Stimulated activated CD8-positive, alpha-beta memory T cell treated with anti-CD3 and anti-CD28 coated beads, Interleukin-15, amount 100 ng/mL, for 4 hours (primary cell): ENCODE measurements at places on chromosomes 3 and 15.
A peak's percentile ranks its signal among the peaks of the same experiment; 100 is the strongest.

GRCh38 chr3:44680921-44681455 is 31.5 kb upstream of the ZNF502 start:
- DNase-seq, result no peak

DNA sequence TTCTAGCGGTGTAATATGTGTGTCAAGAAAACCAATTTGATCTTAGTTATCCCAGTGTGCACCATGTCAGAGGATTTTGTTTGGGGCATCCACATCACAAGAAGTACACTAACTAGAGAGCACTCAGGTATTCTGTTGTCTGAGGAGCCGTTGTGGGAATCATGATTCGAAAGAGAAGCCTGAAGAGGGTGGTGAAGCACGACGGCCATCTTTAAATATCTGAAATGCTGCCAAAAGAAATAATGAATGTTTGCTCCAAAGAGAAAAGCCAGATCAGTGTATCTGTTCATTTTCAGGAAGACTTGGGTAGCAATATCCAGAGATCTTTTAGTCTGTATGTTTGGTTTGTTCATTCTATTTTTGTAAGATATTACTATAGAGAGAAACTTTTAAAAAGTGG is 180.7 kb downstream of the KLHL25 start:
- no peak for DNase-seq

DNA sequence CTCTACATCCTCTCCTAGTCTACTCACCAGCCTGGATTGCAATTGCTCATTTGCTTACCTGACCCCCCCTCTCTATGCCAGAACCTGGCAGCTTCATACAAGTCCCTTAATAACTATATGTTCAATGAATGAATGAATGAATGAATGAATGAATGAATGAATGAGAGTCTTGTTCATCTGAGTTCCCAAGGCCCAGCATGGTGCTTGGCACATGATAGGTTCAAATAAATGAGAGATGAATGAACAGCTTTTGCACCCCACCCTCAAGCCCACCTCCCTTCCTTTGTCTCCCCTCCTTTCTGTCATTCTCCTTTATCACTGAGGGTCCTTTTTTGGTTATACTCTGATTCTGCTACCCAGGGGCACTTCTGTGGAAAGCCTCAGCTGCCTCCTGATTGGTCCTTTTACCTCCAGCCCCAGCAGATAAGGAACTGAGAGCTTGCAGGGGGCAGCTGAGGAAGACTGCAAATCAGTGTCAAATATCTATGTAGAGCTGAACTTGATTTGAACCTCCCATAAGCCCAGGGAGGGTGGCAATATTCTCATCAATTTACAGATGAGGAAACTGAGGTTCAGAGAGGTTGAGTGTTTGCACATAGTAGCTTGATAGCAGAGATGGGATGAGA is 54.1 kb upstream of the CHRNB4 start:
- DNase-seq, result no peak

- no peak for DNase-seq
Measured at GRCh38 chr15:97174886-97175540, 785.5 kb upstream of the ARRDC4 start.

GRCh38 chr15:45521596-45522327 is 793 bp downstream of the SLC30A4 start:
- no peak for DNase-seq

GRCh38 chr15:75043509-75044257 is 20.3 kb downstream of the PPCDC start:
- DNase-seq, result peak; percentile 3

GRCh38 chr15:96416218-96416933 is 85.9 kb downstream of the NR2F2 start:
- DNase-seq, result no peak

DNA sequence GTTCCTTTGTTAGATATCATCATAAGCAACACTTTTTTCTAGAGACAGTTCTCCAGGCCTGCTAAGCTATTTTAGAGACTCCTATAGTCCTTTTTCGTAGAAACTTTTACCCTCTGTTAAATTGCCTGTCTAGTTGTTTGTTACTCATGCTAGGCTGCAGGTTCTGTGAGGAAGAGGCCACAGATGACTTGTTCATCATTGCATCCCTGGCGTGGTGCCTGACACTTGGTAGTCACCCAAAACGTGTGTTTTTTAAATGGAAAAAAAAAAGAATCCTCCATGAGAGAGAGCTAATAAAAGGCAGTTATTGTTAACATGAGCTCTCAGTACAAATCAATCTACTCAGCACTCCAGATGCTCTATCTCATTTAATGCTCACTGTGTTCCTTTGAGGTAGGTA is 35.1 kb downstream of the CCDC54 start:
- DNase-seq, result no peak

DNA sequence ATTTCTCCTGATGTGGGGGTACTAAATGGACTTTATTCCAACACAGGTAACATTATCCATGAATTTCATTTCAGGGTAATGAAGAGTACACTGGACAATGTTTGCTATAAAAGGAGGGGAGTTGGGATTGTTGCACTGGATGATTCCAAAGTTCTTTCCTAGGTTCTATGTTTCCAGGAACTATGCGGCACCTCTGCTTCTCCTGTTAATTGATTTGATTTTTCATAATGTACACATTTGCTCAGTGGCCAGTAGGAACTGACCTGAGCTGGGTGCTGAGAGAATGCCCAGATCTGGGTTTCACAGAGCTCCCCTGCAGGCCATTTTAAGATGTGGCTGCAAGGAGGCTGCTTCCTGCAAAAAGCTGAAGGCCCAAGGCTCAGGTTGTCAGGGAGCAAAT is 171.7 kb downstream of the KLF13 start:
- DNase-seq, result no peak

DNA sequence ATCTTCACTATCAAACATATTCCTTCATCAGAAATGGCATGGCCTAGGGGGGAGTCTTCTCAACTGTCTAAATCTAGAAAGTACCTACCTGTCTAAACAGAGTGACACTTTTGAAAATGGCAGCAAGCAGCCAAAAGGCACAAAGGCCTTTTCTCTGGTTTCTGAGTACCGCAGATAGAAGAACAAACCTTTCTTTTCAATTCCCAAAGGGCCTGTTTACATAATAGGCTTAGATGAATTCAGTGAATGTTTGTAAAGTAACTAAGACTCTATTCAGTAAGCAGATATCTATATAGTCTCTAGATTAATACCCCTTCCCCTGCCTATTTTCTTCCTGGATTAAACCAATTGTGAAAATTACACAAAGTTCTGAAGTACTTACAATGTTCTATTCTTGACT is 7.1 kb downstream of the MYEF2 start:
- DNase-seq, result no peak

DNA sequence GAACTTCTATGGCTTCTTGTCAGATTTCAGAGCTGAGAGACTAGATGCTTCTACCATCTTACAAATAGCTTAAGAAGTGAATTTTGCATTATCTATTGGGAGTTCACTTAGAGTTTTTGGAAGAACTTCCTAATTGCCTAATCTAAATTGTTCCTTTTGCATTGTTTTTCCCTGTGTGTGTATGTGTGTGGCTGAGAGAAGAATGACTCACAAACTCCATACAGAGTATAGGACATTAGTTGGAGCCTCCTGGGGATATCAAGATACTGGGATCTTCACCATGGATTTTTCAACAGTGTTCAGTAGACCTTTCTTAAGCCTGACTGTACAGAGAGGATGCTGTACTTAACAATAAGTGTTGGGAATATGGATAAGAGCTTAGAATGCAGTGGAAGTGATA is 10.9 kb downstream of the TLNRD1 start:
- DNase-seq, result no peak

DNA sequence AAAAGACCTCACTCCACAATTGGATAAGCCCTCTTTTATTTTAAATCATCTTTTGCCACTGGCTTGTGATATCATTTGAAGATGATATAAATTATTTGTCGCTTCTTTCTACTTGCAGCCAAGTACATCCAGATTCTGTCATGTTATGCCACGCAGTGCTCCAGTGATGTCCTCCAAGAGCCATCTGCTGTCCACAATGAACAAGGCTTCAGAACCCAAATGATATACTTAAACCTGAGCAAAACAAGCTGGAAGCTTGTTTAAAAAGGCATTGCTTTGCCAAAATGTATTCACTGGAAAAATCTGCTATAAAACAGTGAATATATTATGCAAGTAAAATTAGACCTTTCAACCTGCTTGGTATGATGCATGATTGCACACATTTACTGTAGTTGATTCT is 58.8 kb upstream of the ARL6 start:
- DNase-seq, result no peak

- no peak for DNase-seq
Measured at GRCh38 chr3:139448104-139448503, 28.2 kb downstream of the RBP2 start.

- DNase-seq, result no peak
Measured at GRCh38 chr15:43969802-43970375, 143.1 kb downstream of the WDR76 start.

- no peak for DNase-seq
Measured at GRCh38 chr3:18098960-18099587, 326.1 kb downstream of the SATB1 start.

DNA sequence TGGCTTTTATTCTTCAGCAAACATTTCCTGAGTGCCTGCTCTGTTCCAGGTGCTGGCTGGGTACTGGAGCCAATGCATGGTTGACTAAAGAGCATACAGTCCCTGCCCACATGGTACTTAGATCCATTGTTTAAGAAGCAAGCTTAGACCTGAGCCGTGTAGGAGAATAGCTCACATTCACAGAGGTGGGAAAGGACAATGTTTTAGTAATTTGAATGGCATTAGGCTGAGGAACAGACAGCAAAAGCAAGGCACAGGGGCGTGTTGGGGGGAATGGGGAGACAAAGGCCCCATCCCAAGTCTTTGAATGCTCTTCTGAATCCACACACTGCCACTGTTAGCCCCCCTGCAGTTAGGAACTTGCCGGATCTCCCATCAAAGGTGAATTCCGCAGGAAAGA is 388.2 kb upstream of the RGMA start:
- DNase-seq, result no peak

GRCh38 chr3:176415661-176416295 is 781.5 kb downstream of the TBL1XR1 start:
- no peak for DNase-seq
